ENCODE measurements at places on chromosomes 6 and 20.

- no peak for DNase-seq
These were observed 76.1 kb downstream of the PAX1 start for GRCh38 chr20:21781446-21782075.

DNA sequence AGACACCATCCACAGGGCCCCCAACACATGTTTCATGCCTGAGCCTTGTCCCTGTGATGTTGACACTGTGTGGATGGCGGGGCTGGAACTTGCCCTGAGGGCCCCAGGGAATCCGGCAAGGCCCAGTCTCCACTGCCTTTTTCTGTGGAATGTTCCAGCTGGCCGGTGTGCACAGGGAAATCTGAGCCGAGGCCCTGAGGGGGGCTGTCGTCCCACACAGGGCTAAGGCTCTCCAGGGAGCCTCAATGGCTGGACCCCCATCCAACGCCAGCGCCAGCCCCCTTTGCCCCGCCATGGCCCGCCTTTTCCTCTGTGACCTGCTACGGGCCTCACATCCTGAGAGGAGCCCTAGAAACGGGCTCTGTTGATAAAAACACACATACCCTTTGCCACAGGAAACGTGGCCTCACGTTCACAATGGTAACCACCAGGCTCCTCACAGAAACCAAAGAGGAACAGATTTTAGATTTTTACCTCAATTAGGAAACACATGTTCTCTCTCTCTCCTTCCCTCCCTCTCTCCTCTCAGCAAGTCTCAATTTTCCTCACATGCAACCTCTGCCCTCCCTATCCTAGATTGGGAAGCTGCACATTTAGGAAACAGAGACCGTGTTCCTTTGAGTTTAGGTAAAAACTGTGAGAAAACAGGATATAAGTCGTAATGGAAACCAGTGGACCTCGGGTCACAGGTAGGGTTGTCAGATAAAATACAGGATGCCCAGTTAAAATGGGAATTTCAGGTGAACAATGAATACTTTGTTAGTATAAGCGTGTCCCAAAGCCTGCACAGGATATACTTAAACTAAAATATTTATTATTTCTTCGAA is 13.7 kb upstream of the ZNF831 start:
- DNase-seq: peak; percentile 60

- no peak for DNase-seq
These were observed 57.0 kb downstream of the TULP4 start for GRCh38 chr6:158369241-158369640.

DNA sequence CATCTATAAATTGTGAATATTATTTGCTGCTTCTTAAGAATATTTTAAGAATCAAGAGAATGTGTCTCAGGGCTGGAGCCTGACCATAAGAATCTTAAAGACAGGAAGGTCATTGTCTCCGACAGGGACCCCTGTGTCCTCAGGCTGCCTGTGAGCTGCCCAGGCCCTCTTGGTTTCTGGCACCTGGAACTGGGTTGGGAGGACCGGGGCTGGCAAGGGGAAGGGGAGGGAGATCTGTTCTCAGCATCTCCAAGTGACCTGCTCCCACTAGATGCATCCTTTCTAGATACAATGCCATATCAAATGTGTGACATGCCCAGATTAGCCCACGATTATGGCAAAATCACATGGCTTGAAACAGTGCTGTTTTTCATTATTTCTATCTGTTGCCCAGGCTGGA is 110.5 kb downstream of the SCML4 start:
- peak; percentile 45 for DNase-seq

DNA sequence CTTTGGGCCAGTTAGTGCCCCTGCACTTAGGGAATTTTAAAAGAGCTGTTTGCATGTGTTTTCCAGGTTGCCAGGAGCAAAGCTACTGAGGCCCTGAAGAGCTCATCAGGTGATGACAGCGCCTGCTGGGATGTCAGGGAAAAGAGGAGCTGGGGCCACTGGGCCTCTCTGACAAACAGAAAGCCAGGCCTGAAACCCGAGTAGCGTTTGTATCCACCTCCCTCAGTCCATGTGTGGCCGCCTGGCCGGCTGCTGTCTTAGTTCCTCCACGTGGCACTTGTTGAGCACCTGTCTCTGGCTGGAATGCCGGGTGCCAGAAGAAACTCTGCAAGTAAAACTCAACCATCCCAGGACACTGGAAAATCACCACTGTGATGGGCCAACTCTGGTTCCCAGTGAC is 601.2 kb downstream of the CDH26 start:
- DNase-seq: no peak

DNA sequence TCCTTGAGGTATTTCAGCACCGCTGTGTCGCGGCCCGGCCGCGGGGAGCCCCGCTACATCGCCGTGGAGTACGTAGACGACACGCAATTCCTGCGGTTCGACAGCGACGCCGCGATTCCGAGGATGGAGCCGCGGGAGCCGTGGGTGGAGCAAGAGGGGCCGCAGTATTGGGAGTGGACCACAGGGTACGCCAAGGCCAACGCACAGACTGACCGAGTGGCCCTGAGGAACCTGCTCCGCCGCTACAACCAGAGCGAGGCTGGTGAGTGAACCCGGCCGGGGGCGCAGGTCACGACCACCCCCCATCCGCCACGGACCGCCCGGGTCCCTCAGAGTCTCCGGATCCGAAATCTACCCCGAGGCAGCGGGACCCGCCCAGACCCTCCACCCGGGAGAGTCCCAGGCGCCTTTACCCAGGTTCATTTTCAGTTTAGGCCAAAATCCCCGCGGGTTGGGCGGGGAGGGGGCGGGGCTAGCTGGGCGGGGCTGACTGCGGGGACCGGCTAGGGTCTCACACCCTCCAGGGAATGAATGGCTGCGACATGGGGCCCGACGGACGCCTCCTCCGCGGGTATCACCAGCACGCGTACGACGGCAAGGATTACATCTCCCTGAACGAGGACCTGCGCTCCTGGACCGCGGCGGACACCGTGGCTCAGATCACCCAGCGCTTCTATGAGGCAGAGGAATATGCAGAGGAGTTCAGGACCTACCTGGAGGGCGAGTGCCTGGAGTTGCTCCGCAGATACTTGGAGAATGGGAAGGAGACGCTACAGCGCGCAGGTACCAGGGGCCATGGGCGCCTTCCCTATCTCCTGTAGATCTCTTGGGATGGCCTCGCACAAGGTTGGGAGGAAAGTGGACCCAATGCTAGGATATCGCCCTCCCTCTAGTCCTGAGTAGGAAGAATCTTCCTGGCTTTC is 693 bp downstream of the HLA-F start:
- no peak for DNase-seq

- no peak for DNase-seq
These were observed 121.1 kb downstream of the RNGTT start for GRCh38 chr6:88842320-88842719.

DNA sequence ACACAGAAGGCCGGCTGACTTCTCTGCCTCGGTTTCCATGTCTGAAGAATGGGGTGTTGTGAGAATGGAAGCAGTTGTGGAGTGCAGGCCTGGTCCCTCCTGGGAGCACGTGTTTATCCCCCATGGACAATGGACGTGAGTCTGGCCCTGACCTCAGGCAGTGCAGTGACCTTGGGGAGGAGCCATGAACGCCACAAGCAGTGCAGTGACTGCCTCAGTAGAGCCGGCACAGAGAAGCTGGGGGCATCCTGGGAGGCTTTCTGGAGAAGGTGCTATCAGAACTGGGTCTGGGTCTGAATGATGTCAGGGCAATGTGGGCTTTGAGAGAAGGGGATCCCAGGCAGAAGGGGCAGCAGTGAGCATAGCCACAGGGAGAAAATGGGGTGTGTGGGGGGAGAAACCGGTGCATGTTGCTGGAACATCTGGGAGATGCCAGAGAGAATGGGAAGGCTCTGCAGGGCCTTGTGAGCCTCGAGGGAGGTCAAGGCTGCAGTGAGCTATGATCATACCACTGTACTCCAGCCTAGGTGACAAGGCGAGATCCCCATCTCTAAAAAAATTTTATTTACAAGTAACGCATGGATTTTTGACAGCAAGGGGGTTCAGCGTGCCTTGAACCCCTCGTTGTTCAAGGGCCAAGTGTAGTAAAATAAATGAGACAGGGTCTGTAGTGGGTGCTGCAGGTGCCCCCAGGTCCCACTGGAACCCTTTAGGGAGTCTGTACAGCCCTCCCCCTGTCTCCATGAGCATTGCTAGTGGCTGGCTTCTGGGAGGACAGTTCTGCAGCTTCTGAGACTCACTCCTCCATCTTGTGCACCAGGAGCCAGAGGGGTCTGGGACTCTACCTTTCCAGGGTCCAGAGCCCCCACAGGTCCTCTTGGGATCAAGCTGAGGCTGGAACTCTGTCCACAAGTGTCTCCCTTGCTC is 27.0 kb upstream of the ZBP1 start:
- DNase-seq: peak; percentile 38

DNA sequence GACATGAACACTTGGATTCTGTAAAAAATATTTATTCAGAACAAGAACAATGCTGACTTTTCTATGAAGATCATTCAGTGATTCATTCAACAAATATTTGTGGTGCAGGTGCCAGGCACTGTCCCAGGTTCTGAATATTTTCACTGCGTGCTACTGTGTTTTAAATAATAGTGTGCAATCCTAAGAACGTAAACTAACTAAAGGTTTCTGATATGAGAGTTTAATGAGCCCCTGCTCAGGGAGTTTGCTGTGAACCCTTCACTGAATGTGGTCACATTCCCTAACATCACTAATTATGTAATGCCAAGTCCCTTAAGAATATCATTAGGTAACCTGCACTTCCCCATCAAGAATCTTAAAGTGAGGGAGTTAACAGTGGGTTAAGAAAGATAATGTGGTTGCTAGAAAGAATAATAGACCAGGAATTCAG is 1.7 kb upstream of the TMEM170B start:
- no peak for DNase-seq

GRCh38 chr6:134176264-134176975 is 124.0 kb upstream of the SLC2A12 start:
- DNase-seq: no peak

- DNase-seq: no peak
These were observed 43.2 kb downstream of the LY86 start for GRCh38 chr6:6631534-6632276.

- DNase-seq: no peak
These were observed 36.3 kb downstream of the ROS1 start for GRCh38 chr6:117389227-117390057.

- DNase-seq: no peak
These were observed 157.2 kb upstream of the COL21A1 start for GRCh38 chr6:56404599-56404998.

DNA sequence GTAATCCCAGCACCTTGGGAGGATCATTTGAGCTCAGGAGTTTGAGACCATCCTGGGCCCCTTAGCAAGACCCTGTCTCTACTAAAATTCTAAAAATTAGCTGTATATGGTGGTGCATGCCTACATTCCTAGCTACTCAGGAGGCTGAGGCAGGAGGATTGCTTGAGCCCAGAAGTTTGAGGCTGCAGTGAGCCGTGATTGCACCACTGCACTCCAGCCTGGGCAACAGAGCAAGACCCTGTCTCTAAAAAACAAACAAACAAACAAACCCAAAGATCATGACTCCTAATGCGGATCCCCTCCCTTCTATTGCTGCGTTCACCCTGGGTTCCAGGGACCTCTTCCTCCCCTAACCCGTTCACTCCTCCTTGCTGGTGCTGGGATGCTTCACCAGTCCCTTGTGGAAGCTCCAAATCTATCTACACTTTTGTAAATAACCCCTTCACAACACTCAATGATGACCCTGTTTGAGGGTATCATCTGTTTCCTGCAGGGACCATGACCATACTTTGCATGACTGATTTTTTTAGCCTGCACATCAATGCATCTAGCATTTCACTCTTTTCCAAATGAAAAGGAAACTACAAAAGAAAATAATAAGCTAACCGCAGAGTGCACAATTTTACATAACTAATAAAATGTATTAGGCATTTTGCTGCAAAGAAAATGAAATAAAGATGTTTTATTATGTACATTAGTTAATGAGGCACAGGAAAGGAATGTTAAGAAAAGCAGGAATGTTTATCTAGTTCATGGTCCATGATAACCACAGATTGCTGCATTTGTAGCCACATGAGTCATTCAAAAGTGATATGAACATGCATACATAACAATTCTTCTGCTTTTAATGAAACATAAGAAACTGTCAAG is 30.5 kb upstream of the IPCEF1 start:
- no peak for DNase-seq

DNA sequence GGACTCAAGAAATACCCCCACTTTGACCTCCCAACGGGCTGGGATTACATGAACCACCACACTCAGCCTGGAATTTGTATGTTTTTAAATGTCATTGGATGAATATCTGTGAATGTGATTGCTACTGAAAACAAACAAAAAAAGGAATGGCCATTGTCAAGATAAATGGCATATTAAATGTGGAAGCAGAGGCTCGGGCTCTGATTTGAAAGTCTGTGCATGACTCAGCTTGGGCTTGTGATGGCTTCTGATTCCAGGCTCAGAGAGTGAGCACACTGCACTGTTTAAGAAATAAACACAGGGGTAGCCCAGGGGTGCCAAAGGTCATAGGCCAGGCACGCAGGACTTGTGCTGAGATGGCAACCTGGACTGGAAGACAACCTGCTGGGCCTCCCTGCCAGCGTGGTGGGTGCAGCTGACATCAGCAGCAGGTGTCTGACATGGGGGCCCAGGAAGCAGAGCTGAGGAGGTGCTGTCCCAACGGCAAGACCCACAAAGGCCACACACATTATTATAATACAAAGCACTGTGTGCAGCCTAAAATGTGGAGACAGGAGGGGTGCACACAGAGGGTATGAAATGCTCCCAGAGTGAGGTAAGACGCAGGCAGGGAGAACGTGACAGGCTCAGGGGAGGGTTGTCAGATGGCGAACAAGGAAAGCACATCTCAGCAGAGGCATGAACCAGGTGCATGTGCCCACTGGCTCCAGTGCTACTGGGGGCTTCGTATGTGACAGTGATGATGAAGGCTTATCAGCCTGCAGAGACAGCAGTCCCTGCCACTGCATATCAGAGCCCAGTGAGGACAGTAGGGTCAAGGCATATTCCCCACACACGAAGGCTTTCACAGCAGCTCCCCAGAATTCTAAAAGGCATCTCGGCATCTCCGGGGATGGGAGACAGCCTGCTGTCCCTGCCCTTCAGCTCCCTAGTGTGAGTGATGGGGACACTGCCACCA is 169.4 kb downstream of the SYNDIG1 start:
- peak; percentile 36 for DNase-seq

Measured in left forelimb (tissue), 1 donor.